ENCODE measurements at places on chromosomes 2 and 18.

DNA sequence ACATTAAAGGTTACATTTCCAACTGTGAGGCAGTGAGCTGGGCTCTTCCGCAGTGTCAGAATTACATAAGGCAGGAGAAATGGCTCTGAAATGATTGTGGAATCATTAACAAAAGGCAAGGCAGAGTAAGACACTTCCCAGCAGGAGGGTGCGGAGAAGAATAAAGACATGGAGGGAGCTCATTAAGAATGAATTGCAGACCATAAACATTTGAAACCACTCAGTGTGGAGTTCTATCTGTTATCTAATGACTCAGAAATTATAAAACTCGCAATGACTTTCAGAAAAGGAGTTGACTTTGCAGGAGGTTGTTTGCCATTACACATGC, 77.0 kb downstream of the SMIM21 start:
- DNase-seq, result no peak

DNA sequence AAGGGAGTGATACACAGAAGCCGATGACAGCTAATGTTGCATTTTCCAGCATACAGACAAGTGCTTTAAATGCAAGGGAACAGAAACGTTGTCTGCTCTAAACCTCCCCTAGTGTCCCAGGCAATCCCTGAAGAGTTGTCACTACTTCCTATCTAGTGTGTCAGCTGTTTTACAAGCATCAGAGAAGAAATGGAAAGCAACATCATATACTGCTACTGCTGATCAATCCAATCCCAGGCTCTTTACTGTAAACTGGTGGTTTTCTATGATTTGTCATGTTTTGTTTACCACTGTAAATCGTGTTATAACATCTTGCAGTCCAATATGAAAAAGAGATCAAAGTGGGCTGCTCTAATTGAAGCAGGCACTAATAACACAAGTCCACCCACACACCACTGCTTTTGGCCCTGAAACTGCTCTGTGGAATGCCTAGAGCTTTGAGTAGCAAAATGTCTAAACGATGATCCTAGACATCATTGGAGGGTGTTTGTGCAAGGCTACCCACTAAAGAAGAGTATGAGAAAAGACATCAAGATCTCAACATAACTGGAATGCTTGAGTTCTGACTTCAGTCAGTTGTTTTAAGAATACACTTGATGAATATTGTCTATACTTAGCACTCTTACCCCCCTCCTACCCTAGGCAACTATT, 18.1 kb upstream of the ROCK1 start:
- DNase-seq, result no peak

GRCh38 chr2:105325389-105325963, 4.1 kb downstream of the TGFBRAP1 start:
- DNase-seq, result peak; percentile 67

DNA sequence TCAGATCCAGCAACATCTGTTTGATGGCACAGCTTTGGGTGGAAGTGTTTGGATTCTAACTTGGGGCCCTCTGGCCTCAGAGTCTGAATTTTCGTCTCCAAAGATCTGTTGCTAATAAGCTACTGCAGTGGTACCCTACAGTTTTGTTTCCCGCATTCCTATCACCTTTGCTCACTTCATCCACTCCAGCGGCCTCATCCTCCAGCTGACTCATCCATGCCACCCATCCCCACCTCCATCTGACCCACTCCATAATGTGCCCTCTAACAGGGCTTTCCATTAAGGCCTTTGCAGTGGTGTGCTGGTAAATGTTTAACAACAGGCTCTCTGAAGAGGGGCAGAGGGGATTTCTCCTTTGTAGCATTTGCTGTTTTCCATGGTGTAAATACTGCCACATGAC, 225.5 kb downstream of the TGIF1 start:
- DNase-seq, result no peak

GRCh38 chr2:222866358-222866960, 5.6 kb downstream of the ACSL3 start:
- DNase-seq, result no peak

- DNase-seq, result no peak
Measured at GRCh38 chr18:57801325-57801724, 1.8 kb downstream of the ATP8B1 start.

DNA sequence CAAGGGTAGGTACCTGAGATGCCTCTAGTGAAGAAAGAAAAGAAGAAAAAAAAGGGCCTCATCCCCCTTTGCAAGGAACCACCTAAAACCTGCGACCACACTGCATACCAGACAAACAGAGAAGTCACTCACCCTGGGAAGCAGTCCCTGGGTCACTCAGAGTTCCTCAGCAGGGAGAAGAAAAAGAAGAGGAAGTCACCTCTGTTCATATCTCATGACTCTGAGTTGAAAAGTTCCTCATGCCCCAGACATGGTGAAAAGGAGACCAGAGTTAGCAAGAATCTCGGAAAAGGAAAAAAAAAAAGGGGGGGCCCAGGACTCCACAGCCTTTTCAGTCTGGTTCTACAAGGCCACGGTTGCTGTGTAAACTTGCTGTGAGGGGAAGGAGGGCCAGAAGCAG, 478.4 kb upstream of the NRXN1 start:
- no peak for DNase-seq

DNA sequence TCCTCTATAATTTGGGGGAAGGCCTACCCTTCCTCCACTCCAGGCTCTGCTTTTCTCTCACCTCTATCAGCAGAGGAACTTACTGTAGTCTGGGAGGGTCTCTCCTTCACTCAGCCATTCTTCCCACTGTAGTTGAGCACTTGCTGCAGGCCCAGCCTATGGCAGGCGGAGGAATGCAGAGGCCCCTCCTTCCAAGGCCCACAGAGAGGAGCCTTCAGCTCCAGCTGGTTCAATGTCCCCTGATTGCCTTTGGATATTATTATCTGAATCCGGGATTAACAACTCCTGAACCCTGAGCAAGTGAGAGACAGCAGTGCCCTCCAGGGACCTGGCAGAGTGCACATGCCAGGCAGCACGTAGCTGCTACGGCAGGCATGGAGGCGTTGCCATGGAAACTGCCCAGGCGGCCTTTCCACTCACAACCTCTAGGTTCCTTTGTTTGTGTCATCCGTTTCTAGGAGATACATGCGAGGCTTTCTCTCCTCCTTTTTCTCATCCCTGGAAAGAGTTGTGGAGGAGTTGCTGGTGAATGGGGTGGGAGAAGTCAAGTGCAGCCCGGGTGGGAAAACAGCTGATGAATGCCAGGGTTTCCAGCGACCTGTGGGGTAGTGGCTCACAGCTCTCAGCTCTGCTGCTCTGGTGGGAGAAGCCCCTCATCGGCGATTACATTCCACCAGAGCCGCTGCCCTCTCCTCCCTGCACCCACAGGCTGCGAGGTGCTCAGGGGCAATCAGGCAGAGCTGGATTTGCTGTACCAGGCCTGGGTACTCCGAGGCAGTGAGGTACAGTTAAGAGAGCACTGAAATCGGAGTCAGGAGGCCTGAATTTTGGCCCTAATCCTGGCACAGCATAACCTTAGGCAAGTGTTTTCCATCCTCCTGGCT, 55.3 kb upstream of the HK2 start:
- peak; percentile 29 for DNase-seq

DNA sequence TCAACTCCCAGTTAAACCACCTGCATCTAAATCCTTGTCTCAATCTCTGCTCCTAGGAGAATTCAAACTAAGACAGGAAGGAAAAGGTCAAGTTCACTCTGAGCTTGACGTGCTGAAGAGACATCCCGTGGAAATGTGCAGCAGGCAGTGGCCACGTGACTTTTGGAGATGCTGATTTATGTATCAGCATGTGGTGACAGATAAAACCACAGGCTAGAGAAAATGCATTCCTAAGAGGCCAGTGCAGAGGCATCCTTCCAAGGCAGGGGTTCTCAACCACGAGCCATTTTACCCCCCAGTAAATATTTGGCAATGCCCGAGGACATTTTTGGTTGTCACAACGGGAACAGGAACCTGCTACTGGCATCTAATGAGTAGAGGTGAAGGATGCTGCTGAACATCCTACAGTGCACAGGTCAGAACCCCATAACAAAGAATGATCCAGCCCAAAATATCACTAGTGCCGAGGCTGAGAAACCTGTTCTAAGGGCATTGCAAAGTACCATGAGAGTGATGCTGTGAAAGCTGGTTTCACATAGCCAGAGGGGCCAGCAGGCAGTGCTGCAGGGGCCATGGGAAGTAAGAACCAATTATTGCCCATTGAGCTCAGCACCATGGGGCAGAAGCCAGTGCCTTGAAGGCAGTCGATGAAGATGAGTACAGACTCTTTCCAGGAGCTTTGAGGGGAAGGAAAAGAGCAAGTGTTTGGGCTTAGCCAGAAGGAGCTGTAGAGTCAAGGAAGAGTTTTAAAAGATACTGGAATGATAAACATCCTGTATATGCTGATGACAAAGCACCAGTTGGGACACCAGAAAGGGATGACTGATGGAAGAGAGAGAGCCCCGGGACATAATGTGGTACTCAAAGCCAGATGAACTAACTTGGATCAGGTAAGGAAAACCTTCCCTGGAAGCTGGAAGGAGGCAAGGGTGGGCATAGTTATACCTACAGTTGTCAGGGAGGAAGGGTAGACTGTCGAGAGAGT, 174.6 kb downstream of the HAUS1 start:
- no peak for DNase-seq

GRCh38 chr18:12282442-12283039, 25.5 kb upstream of the TUBB6 start:
- no peak for DNase-seq

- no peak for DNase-seq
Measured at GRCh38 chr2:6177811-6178210, 485.6 kb downstream of the SOX11 start.

- DNase-seq, result no peak
Measured at GRCh38 chr2:60708630-60709320, 47.3 kb upstream of the PAPOLG start.

GRCh38 chr2:200596774-200597570, 11.2 kb downstream of the AOX1 start:
- no peak for DNase-seq

GRCh38 chr2:206799083-206799482, 33.7 kb downstream of the FASTKD2 start:
- no peak for DNase-seq

GRCh38 chr18:22483407-22483806, 65.7 kb upstream of the CTAGE1 start:
- no peak for DNase-seq

GRCh38 chr18:55439056-55439455, 148.9 kb downstream of the TCF4 start:
- no peak for DNase-seq

- DNase-seq, result no peak
Measured at GRCh38 chr18:51397347-51397962, 200.0 kb upstream of the MEX3C start.

- no peak for DNase-seq
Measured at GRCh38 chr18:9878095-9878494, 7.7 kb upstream of the TXNDC2 start.

- no peak for DNase-seq
Measured at GRCh38 chr2:240256704-240257637, 116.5 kb upstream of the OTOS start.

DNA sequence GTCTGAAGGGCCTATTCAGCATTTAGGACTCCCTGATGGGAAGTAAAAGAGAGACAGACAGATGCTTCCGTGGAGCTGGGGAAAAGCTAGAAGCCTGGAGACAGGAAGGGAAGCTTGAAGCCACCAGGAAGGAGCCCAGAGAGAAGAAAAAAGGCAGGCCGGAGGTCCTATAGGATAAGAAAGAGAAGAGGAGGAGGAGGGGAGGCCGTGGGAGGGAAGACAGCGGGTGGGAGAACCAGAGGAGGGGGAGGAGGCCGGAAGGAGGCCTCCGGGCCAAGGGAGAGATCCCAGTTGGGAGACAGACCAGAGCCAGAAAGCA, 107.1 kb upstream of the PKDCC start:
- no peak for DNase-seq

DNA sequence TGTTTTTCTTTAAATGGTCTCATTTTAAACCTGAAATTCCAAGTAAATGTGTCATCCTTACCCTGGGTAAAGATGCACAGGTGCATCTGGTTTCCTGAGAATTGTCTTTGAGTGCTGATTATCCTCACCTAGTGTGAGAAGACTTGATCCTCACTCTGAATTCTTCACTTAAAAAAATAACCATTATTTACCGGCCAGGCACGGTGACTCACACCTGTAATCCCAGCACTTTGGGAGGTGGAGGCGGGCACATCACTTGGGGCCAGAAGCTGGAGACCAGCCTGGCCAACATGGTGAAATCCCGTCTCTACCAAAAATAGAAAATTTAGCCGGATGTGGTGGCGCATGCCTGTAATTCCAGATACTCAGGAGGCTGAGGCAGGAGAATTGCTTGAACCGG, 9.9 kb upstream of the WNT6 start:
- no peak for DNase-seq

DNA sequence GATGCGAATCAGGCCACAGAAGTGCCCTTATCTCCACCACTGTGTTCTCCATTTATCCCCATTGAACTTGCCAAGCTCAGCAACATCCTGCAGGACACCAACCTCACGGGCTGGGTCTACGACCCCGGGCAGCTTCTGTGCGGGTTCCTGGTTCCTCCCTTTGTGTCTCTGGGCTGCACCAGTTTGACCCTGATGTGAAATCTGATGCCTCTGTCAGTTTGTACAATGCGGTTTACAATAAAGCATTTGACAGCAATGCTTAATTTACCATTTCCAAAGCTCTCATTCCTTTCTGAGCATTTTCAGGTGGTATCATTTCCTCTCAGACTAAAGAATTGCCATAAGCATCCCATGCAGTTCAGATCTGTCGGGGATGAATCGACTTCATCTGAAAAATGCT, 3.3 kb upstream of the TMEM18 start:
- DNase-seq, result no peak

DNA sequence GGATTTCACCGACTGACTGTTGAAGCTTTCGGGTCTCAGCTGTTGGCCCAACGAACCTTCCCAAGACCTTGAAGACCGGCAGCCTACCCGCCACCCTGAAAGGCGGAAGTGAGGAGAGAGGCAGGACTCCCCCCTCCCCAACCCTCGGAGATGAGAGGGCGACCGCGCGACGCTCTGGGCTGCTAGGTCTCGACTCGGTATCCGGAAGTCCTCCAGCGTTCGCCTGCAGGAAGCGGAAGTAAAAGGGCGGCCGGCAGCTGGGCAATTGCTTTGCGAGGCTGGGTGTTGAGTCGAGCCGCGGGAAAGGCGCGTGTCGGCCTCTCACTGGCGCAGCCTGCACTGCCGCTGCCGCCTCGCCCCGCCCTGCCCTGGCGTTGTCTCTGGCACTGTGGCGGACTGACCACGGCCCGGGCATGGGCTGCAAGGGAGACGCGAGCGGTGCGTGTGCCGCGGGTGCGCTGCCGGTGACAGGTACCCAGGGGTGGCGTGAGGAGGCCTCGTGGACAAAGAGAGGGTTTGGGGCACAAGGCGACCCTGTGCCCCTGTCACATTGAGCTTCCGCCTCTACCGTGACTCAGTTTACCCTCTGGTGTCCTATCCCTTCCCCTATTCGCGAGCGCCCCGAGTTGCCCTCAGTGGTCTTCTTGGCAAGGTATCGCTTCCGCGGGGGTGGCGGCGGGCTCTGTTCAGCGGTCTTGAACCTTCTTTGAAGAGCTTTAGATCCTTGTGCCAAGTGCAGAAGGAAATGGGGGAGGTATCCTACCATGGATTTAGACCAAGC, at the start of gene UGGT1:
Gene UGGT1 (plus strand): TSS at position 256 of the 781 bp plus-strand sequence. CDS start 158 bp downstream, at position 414.
- DNase-seq, result peak; percentile 99

DNA sequence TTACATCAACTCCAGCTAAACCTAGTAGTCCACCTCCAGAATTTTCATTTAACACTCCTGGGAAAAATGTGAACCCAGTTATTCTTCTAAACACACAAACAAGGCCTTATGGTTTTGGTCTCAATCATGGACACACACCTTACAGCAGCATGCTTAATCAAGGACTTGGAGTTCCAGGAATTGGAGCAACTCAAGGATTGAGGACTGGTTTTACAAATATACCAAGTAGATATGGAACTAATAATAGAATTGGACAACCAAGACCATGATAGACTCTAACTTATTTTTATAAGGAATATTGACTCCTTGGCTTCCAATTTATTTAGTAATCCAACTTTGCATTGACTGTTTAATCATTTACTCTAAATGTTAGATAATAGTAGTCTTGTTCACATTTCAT, 44.2 kb downstream of the NLRC4 start:
- no peak for DNase-seq

Data from KBM-7 (cell line).